ENCODE measurements at places on chromosomes 6 and 20.

GRCh38 chr6:127608554-127609270 lies 31.7 kb downstream of the C6orf58 start:
- no peak for DNase-seq

- DNase-seq, result no peak
Observed at GRCh38 chr6:163405412-163406309, 8.9 kb upstream of the QKI start.

- no peak for DNase-seq
Observed at GRCh38 chr6:13253272-13253671, 75.1 kb downstream of the TBC1D7 start.

GRCh38 chr20:60171738-60172137 lies 213.5 kb downstream of the CDH26 start:
- DNase-seq, result no peak

DNA sequence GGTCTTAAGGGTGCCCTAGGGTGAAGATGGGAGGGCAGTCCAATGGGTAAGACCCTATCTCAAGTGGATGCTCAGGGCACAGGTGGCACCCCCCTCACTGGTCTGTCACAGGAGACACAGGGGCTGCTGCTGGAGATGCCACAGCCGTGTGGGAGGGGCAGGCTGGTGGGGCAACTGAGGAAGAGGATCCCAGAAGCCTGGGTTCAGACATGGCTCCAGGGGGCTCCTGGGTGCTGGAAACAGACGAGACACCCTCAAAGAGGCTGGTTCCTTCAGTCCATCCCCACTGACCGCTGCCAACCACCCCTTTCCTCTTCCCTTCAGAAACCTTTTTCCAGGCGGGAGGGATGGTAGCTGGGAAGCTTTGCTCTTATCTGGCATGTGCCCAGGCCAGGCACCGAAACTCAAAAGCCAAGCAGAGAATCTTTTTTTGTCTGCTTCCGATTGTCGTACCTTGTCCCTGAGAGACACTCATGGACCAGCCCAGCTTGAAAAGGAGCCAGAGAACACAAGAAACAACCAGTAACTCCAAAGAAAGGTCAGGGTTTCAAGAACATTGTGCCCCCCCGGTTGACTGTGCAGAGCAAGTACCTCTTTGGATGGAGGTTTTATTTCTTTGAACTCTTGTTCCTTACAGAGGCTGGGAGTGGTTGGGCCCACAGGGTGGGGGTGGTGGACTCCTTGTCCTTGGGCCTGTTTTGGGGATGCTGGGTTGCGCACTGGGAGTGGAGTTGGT lies 28.5 kb upstream of the EMILIN3 start:
- DNase-seq, result no peak

DNA sequence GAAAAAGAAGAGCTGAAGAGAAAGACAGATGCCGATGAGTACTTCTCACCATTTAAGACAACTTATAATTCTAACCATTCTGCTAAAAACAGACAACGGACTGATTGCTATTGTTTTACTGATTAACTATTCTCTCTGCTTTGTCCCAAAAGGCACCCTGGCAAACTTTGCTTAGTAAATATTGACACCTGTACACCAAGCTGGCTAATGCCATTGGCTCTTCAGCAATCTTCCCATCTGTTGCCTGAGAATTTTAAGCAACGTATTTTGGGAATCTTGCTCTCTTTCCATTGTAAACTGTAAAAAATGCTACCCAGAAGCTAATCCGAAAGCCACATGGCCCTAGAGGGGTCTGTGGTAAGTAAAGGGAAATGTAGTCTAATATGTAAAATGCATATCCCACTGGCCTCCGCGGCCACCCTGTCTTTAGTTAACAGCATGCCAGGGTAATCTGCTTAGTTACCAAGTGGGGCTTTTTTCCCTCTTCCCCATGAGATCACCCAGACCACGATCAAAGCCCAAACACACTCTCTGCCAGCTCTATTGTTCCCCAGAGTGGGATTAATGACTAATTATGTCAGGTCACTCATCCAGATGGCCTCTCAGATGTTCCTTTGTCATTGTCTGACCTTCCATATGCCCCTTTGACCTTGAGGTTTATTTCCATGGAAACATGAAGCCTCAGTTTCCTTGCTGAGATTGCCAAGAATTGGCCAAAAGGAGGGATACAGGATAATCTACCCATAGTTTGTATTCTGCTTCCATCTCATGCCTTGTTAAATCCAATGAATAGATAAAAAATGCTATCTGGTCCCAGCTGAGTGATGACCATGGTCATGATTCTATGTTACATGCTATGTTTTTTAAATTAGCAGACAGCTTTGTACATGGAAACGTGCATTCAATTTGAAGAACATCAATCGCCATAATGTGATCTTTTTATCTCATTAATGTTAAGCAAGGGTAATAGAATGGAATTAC lies 216.4 kb upstream of the MCHR2 start:
- DNase-seq, result no peak

- DNase-seq, result no peak
Observed at GRCh38 chr20:22452442-22453011, 131.8 kb downstream of the FOXA2 start.

DNA sequence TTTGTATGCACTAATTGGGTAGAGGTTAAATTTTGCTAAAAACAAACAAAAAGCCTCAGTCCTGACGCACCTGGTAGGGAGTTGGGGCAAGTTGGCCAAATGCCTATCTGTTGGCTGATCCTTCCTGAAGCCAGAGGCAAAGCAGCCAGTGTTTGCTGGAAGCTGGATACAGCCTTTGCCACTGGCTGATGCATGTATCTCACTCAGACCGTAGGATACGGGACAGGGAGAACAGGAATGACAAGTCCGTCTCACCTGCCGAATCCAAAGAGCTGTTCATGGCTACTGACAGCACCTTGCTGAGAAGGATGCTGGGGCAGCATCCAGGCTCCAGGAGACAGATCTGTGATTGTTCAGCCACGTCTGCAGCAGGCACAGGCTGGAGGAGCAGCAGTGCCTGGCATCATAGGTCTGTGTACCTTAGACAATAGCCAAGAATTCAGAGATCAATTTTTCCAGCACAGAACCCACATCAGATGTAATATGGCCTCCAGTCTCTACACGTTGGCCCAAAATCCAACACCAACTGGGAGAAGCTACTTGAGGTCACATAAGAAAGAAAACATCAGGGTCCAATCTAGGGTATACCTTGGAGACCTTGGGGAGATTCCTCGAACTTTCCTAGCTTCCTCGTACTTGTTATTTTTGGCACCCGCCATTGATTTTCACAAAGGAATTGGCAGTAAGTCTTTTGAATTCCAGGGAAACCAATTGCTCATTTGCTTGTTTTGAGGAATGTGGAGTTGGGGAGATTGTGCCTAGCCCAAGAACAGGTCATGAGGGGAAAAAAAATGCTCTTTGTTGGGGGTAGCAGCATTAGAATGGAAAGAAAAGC lies 108.5 kb upstream of the ARMC2 start:
- no peak for DNase-seq

DNA sequence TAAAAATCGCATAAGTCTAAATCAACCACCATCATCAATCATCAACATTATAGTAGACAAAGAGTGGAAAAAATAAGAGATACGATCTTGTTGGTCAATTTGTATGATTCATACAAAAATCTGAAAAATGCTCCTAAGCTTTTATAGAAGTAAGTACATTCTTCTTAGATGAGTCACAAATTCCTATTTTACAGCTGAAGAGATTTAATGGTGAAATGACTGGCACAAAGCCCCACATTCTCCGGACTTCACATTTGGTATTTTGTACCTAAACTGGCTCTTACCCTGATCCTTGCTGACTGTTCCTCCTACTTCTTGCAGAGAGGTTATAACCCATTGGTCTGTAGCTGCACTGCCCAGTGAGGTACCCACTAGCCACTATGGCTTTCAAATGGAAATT lies 29.9 kb upstream of the PREP start:
- DNase-seq, result no peak

DNA sequence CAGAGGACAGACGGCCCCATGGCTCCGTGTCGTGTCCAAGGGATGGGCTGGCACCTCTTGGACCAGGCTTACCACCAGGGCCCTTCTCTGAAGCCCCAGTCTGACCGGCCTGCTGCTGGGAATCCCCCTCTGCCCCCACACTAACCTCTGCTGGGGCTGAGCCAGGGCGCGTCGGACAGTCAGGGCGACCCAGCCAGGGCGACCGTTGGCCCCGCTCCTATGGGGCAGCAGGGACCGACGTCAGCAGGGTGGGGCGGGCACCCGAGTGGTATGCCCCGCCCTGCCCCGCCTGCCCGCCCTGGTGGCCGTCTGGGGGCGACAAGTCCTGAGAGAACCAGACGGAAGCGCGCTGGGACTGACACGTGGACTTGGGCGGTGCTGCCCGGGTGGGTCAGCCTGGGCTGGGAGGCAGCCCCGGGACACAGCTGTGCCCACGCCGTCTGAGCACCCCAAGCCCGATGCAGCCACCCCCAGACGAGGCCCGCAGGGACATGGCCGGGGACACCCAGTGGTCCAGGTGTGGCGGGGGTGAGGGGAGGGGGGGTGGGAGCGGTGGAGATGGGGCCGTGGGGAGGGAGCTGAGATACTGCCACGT lies at the start of gene SLC17A9:
SLC17A9 (plus strand) TSS at position 337 of the 595 bp plus-strand sequence; CDS start at position 459, 122 bp downstream.
- no peak for DNase-seq

GRCh38 chr20:23643659-23644058 lies 5.9 kb upstream of the CST3 start:
- no peak for DNase-seq

DNA sequence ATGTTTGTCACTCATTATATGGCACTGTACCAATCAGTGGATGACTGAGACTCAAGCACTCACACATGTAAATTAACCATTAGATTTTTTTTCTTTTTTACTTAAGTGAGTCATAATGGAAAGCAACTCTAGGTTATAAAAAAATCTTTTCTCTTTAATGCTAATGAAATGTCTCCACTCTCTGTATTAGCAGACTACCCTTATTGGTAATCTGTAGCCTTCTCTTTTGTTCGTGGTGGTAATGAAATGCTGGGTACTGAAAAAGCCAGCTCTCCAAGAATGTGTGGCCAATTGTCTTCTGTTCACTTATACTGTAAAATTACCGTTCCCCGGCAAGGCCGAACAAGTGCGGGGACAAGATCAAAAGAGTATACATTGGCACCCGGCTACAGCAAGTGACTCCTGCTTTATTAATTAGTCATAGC lies 69.0 kb downstream of the AFG1L start:
- DNase-seq, result no peak

DNA sequence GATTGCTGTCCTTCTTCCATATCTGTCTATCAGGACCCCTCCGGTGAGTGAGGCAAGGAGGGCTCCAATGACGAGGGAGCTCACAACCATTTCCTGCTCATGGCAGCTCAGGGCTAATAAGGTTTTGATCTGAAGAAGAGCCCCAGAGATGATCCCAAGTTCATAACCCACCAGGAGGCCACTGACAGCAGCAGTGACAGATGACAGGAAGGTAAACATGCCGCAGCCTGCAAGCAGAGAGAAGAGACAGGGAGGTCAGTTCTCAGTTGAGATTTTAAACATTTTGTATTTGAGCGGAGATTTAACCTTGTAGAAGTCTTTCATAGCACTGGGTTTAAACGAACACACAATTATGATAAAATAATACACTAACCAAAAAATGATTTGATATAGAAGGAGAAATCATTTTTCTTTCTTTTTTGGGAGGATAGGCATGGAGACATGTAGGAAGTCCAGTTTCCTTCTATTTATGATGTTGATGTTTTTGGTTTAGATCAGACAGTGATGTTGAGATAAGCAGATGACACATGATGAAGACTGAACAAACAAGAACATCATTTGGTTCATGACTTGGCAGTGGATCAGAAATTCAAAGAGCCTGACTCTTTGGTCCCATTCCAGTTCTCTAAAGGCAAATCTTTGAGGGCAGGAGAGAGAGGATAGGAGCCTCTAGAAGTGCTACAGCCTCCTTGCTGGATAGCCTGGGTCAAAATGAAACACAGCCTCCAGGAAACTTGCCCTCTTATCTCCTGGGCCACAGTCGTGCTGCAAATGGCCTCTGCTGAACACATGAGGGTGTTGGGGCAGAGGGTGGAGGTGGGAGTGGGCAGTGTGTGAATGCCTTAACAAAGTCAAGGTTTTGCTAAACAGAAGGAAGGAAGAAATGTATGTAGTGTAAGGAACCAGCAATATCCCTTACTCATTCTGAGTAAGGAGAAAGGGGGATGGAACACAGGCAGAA lies 22.6 kb downstream of the SLC2A12 start:
- DNase-seq, result no peak

GRCh38 chr6:21729431-21729830 lies 135.9 kb downstream of the SOX4 start:
- DNase-seq, result no peak

Data from activated CD8-positive, alpha-beta memory T cell treated with anti-CD3 and anti-CD28 coated beads for 4 hours (primary cell).